ENCODE measurements at places on chromosomes 13 and 19.

DNA sequence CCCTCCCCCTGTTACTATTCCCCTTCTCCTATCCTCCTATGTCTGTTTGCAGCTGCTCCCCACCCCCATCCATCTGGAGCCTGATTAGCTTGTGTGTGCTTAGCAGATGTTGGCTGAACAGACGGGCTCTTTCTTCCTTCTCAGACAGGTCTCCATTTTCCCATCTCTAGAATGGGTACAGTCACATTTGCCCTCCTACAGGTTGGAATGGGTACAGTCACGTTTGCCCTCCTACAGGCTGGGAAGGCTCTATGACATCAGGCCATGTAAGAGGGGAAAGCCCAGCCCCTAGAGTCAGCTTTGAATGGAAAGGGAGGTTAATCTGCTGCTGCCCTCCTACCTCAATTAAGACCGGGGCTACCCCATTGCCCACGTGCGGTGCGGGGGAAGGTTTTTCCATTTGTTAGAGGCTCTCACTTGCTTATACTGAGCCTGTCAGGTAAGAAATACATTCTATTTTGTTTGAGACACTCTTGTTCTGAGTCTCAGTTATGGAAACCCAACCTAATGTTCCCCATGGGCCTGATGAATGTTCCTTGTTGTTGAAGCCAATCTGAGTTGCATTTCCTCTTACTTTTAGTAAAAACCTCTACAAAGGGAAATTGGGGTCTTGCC lies 2.2 kb upstream of the CLEC17A start:
- DNase-seq, result no peak

DNA sequence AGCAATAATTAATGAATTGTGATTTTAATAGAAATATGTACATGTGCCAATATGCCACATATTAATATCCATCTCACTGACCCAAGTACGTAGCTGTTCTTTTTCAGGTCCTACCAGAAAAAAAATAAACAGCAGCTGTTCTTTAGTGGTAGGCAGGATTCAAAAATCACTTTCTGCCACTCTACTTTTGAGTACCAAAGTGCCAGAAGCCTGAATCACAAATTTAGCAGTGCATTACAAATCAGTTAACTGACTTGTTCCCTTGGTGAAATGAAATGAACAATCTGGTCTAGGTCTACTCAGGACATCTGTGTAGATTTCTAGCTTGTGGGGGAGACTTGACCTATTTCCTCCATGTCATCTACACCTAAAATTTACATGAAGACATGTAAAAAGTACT lies 775.5 kb upstream of the GPC6 start:
- no peak for DNase-seq

GRCh38 chr19:1069009-1069779 lies 2.2 kb downstream of the ARHGAP45 start:
- peak; percentile 57 for DNase-seq

DNA sequence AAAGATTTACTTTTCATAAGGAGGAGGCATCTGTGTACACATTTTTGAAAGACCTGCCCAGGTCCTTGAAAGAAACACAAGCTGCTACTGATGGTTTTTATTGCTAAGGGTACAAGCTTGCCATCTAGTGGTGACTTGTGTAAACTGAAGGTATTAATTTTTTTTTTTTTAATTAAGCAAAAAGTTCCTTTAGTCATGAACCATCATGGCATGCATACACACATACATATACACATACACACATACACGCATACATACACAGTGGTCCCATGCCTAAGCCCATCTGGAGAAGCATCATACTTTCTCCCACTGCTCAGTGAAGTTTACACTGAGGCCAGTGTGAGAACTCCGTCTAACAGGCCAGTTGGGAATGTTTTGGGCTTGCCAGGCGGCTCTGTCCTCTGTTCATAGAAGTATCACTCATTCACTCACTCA lies 312.5 kb downstream of the DCLK1 start:
- no peak for DNase-seq

DNA sequence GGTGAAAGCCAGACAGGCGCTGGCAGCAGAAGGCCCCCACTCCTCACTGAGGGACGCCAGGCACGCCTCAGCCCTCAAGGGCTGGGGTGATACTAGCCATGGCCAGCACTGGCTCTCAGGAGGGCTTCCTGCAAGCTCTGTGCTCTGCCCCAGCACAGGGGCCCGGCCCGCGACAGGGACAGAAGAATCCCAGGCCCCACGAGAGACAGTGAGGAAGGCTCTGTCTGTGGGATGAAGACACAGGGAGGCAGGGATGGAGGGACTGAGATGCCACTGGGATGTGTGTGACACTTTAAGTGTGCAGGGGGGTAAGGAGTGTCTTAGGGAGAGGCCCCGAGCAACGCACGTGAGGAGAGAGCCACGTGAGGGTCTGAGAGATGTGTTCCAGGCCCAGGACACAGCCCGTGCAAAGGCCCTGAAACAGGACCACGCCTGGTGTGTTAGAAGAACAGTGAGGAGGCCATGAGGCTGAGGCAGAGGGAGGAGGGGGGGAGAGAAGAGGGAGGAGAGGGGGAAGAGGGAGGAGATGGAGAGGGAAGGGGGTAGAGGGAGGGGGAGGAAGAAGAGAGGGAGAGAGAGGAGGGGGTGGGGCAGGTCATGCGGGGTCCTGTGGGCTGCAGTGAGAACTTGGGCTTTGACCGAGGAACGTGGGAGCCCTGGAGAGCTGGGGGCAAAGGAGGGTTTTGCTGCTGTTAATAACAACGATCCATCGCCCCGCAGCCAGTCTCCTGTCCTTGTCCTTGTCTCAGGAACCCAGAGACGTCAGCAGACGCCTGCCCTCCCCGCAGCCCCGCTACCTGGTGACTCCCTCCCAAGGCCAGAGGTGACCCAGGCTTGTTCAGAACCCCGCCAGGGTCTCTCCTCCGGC lies 7.2 kb downstream of the RPL36 start:
- DNase-seq, result no peak

DNA sequence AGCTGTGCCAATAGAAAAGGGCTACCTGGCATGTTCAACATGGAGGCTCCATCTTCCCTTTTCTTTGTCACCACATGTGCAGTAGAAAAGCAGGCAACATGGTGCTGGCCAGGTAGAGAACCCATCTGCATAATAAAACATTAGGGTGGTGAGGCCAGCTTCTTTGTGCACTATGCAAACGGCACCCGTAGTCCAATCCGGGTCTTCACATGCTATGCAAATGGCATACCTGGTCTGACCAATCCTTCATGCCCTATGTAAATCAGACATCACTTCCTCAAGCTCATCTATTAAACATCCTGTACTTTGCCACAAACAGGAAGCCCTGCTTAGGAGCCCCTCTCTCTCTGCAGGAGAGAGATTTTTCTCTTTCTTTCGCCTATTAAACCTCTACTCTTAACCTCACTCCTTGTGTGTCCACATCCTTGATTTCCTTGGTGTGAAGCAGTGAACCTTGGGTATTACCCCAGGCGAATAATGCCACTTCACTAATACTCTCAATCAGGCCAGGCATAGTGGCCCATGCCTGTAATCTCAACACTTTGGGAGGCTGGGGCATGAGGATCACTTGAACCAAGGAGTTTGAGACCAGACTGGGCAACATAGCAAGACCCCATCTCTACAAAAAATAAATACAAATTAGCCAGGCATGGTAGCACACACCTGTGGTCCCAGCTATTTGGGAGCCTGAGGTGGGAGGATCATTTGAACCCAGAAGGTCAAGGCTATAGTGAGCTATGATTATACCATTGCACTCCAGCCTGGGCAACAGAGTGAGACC lies 111.3 kb upstream of the MRI1 start:
- no peak for DNase-seq

GRCh38 chr19:23673132-23673531 lies 13.9 kb downstream of the ZNF675 start:
- DNase-seq, result no peak

DNA sequence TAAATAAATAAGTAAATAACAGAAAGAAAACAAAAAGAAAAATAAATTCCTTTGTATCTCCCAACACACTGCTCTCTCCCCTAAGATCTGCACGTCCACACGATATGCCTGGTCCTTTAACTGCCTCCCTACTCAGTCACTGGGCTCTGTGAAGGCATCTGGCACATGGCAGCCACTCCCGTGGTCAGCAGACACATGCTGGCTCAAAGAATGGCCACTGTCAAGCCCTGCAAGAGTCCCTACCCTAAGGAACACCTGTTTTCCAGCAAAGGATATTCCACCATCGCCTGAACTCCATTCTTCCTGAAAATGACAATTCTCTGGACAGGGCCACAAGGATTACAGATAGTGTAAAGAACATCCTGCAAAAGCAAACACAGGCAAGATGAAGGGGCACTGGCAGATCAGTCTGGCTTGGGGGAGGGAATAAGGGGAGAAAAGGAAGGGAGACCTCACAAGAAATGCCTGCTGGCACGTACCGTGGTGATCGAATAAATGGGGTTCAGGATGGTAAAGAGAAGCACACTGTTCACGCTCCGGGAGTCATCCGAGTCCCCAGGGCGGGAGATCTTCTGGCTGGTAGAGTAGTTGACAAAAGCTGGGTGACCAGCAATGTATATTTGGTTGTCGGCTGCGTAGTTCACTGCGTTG lies 4.3 kb downstream of the HNRNPL start:
- no peak for DNase-seq

- peak; percentile 35 for DNase-seq
Measured at GRCh38 chr19:18317961-18318800, 4.7 kb downstream of the LSM4 start.

DNA sequence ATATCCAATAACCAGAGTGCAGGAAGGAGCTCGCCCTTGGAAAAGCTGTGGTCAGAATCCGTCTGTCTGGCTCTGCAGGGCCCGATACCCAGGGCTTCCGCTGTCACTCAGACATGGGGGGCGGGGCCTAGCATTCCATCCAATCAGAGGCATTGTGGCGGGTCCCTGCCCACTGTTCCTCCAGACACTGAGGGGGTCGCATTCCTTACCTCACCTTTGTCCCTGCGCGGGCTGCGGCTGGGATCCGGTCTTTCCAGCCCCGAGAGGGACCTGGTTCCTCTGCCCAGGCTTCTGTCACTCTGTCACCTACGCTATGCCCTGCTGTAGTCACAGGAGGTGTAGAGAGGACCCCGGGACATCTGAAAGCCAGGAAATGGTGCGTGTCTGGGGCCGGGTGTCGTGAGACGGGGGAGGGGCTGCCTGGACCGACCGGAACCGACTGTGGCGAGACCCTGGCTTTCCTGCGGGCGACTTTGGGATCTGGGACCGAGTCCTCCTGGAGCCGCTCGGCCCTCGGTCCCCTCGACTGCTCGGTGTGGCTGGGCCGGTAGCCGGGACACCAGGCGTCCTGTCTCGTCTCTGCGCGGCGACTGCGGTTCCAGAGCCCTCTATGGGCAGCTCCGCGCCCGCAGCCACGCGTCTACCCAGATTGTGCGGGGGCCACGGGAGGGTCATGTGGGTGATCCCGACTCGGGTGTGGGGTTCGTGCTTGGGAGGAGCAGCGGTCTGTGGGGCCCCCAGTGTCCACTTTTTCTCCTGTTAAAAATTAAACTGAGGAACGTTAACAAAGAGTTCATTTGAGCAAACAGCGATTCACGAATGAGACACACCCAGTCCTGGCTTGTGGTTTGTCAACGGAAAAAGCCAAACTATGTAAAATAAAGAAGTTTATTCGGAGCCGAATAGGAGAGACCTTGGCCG lies at the start of gene ZNF69:
TSS of gene ZNF69 (plus strand) at position 172 of the 921 bp plus-strand sequence. CDS start at position 314, 142 bp downstream.
- DNase-seq, result peak; percentile 15
